ENCODE measurements at places on chromosomes 6 and 20.

DNA sequence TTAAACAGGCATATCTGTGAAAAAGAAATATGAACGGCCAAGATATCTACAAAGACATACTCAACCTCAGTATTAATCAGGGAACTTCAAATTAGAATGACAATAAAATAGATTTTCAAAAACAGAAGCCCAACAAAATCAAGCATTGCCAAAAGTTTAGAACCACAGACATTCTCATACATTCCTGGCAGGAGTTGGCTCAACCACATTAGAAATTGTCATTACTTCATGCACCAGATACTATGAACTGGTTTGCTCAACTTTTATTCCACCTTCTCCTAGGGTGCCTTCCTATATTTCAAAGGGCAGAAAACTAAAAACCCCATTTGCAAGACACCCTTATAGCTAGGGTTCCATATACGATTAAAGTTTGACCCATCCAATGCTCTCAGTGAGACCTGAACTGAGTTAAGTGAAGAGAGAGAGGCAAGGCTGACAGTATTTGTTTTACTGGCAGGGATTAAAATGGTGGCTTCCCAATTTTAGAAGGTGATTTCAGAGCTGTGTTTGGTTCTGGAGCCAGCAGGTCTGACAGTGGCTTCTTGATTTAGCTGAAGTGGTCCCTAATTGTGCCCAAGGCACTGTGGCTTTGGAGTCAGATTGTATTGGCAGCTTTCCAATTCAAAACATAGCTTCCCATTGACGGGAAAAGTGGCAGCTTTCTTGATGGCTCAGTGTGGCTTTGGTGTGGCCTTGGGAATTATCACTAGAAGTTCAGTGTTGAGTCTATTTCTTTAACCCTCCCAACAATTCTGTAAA lies 77.1 kb upstream of the CDYL start:
- DNase-seq: no peak

DNA sequence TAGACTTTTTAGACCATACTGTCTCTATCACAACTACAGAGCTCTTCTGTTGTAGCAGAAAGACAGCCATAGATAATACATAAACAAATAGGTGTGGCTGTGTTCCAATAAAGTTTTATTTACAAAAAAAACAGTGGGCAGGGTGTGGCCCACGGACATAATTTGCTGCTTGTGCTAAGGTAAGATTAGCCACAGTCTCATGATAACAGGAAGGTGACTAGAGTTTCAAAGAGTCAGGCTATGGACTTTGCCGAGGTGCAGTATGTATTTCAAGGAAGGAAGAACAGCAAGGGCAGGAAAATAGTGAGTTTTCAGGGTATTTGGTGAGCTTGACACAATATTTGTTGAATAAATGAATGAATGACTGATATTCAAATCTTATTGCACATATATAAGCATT lies 20.2 kb downstream of the SOBP start:
- DNase-seq: no peak

DNA sequence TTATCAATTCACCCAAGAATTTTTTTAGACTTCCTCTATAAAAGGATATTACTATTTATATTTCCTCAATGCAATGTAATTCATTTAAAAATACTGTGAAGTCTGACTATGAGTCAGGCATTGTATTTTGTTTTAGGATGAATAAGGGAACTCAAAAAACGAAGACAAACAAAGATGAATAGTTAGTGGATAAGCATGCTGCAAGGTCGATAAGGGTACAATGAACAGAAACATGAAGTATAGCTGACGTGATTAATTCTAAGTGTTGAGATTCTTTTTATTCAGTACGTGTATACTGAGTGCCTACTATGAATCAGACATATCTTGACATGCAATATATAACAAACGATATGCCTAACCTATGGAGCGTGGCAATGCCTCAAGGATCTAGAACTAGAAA lies 105.4 kb downstream of the PDE10A start:
- no peak for DNase-seq

DNA sequence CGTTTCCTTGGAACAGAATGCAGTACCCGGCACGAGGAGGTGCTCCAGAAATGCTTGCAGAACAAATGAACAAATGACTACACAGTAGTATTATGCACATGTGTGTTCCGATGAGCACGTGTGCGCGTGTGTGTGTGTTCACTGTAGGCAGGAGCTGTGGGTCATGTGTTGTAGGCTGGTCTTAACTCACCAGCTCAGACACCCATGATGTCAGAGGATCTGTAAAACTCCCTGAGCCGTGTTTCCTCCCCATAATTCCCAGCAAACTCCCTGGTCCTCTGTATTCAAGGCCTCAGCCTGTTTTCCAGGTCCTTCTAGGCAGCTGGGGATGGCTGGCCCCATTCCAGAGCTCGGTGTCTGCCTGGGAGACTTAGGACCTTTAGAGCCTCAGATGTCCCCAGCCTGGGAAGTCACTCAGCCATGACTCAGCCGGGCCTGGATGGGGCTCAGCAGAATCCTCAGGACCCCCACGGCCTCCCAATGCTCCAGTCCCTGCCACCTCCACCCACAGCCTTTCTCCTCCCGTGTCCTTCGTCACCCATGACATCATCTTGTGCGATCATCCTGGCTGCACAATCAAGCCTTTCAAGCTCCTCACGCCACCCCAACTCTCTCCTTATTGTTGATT lies 475.0 kb upstream of the SULF2 start:
- no peak for DNase-seq

DNA sequence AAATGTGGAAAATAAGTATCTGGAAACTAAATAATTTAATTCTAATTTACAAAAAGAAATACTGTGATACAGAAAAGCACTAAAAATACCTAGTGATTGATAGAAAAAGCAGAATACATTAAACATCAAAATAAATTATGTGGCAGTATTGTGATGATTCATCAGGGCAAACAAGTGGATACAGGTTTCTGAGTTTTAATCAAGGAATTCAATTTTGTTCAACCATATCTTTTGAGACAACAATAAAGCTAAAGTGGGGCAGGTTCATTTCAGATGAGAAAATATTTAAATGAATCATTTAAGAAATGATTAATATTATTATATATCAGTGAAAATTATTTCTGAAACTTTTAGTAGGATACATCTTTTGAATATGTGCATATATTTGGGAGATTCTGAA lies 49.8 kb downstream of the GRIK2 start:
- no peak for DNase-seq

DNA sequence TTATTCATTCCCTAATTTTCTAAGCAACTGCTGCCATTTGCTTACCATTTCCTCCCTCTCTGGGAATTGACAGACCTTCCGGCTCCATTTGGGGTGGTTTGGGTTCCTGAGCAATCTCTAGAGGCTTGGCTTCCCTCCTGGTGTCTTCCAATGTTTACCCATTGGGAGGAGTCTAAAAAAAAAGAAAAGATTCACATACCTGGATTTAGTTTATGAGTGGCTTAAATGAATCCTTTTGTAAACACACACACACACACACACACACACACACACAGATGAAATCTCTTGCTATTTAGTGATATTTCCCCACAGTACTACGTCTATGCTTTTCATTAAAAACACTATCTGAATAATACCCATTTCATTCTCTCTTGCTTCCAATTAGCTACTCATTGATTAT lies 48.3 kb upstream of the TRAF3IP2 start:
- no peak for DNase-seq

DNA sequence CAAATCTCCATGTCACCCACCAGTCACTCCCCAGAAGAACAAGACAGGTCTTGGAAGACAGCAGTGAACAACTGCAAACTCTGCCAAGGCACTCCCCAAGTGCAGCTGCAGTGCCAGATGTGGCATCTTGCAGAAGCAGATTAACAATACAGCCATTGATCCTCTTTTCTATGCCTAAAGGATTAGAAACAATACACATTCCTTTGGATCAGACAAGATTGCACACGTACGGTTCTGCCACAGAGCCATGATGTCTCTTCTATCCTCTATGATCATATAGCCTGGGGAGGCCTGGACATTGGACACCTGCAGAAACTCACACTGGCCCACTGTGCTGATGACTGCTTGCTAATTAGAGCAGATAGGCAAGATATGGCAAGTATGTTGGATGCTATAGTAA lies 155.9 kb downstream of the MYLK4 start:
- DNase-seq: no peak

GRCh38 chr20:41161886-41162285 lies 24.5 kb downstream of the PLCG1 start:
- DNase-seq: no peak

- no peak for DNase-seq
Measured at GRCh38 chr6:20599302-20600051, 65.2 kb downstream of the CDKAL1 start.

- no peak for DNase-seq
Measured at GRCh38 chr6:11714116-11714797, 64.3 kb downstream of the ADTRP start.

DNA sequence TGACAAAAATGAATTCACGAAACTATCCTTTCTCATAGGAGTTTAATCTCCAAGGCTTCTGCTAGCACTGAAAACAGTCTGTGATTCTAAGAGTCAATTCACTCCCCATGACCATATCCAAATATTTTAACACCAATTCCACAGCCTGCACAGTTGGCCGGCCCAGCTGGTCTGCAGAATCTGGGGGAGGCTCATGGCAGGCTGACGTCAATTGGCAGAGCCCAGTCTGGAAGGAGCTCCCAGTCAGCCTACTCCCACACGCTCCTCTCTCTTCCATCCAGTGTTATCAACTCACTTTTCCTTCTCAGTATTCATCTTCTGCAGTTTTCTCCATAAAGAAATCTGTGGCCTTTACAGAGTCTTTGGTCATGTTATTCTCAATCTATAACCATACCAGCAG lies 111.0 kb downstream of the TBXT start:
- peak; percentile 70 for DNase-seq

GRCh38 chr6:45509426-45509825 lies 131.7 kb upstream of the SUPT3H start:
- no peak for DNase-seq

GRCh38 chr20:38888059-38888831 lies 38.0 kb upstream of the FAM83D start:
- no peak for DNase-seq

DNA sequence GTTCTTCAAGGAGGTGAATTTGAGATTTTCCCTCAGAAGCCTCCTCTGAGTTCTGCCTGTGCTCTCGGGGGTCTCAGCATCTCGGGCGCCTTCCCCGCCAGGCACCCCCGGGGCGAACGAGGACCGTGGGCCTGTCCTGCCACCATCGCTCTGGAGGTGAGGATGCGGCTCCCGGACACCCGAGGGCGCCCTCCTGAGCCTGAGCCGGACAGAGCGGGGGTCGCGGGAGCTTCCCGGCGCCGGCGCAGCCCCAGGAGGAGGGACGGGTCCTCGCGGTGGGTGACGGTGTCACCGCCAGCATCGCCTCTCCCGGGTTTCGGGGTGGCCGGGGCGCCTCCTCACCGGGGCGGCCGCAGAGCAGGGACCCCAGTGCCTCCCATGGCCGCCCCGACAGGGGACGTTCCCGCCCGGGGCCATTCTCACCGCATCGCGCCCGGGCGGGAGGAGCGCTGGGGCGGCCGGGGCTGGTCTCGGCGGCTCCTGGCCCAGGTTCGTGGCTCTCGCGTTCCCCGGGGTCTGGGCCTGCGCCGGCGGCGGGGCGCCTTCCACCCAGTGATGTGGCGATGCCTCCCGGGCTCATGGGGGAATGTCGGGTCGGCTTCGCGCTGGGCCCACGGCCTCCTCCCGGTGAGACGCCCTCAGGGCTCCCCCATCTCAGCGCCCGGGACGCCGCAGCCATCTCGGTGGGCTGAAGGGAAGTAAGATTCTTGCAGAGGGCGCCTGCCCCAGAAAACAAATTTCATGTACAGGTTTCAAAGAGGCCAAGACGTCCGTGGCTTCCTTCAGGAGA lies 210.5 kb downstream of the ERMARD start:
- DNase-seq: peak; percentile 83

DNA sequence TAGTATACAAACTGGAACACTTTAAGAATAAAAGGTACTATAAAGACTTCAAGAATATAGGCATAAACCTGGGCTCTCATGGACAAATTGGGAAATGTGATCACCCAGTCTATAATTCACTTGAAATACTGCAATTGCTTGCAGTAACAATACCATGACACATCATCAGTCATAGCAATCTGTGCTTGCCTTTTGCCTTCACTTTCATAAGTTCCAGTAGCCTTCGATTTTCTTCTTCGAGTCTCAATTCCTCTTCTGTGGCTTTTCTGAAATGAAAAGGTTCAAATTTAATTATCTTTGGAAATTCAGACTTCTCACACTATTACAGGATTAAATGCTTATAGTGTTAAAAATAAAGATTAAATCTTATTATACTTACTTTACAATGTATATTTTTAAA lies 96.3 kb upstream of the ZBTB24 start:
- DNase-seq: no peak

GRCh38 chr6:41404182-41404845 lies 68.9 kb downstream of the NCR2 start:
- DNase-seq: no peak
